ENCODE measurements at places on chromosomes 5 and 9.

GRCh38 chr9:13779106-13779505 is 499.6 kb upstream of the MPDZ start:
- no peak for DNase-seq

DNA sequence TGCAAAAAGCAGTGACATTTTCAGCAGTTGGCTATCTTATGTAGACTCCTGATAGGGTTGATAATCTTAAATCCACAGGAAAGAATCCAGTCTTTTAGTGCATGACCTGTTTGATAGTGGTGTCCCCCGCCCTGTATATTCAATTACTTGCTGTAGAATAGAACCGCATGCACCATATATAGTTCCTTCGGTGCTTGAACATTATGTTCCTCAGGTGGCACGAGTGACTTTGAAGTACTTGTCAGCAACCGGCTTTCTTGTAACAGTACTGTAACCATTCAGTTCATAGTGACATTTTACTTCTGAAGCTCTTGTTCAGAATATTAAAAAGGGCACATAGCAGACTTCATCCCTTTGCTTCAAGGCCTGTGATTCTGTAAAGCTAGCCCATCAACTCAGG is 163.2 kb upstream of the KLF9 start:
- DNase-seq: no peak

DNA sequence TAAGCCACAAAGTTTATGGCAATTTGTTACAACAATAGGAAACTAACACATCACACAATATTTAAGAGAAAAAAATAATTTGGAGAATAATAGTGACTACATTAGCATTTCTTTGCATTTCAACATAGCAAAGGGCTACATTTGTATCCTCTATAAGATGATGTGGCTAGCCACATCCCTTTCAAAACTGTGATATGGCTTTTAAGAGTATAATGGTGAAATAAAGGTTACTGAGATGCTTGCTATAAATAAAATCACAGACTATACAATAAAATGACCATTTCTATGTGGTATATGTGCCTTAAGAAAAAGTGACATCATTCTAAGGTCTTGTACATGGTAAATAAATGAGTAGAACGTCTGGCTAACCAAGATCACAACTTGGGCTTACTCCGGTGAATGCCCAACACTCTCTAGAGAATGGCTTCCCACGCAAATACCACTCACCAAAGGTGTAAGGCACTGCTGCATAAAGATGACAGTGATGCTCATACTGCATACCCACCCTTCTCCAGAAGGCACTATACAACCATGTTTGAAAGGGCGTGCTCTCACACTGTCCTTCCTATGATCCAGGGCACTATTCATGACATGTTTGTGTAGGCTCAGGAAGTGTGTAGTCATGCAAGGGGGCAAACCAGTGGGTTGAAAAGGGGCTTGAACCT is 286.5 kb downstream of the MLLT3 start:
- DNase-seq: no peak

DNA sequence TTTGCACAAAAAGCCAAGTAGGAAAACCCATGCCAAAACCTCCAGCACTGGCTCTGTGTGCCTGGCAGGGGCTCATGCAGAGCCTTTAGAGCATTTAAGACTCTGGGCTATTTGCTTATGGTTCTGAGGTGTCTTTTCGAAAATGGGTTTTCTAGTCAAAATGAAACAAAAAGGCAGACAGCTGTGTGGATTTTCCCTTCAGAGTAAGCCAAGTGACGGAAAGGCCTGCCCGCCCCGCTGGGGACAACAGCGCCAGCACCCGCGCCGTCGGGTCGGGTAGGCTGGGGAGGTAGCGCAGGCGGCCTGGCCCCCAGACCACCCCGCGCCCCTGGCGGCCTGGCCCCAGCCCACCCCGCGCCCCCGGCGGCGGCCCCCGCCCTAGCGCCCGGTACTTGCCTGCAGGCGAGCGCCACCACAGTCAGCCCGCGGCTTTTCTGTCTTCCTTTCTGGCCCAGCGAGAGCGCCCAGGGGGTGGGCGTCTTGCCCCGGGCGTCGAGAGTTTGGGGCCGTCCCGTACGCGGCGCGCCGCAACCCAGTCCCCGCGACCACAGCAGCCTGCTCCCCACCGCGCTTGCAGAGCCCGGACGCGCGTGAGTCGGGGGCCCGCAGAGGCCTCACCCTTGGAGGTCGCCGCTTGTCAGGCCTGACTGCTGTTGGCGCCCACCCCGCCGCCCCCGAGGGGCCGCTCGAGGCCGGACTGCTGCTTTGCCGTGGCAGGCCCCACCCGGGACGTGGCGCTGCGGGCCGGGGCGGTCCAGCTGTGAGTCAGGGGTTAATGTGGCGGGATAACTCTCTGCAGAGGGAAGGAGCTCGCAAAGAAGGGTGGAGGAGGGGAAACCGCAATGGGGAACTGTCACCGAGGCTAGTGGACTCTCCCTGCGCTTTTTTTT is at the start of gene TICAM2:
Gene TICAM2 (minus strand): TSS at position 779 of the 890 bp plus-strand sequence. CDS start 21,223 bp downstream, outside the sequence.
- peak; percentile 75 for DNase-seq

DNA sequence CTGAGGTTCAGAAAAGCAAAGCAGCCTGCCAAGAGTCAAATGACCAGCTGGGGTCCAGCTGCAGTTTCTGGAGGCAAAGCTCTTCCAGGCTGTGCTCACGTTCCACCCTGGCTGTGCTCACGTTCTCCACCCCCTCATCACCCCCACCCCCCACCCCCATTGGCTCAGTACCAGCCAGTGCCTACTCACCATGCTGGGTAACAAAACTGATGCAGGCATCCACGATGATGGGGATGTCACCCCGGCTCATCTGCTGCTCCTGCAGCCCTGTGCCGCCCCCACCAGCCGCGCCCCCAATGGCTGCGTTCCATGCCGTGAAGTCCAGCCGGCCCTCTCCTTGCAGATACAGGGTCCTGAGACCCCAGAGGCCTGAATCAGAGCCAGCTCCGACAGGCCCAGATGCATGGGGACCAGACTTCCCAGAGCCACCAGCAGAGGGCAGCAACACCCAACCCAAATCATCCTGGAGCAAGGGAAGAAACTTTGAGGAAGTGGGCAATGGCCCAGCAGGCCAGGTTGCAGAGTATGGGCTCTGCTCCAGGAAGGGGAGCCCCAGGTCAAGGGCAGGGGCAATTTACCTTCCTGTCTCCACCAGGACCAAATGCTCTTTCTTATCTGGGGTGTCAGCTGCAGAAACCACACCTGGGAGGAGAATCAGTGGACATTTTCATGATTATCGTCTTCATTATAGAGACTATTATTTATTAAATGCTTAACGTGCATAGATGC is 13.7 kb upstream of the FCHSD1 start:
- DNase-seq: peak; percentile 21

DNA sequence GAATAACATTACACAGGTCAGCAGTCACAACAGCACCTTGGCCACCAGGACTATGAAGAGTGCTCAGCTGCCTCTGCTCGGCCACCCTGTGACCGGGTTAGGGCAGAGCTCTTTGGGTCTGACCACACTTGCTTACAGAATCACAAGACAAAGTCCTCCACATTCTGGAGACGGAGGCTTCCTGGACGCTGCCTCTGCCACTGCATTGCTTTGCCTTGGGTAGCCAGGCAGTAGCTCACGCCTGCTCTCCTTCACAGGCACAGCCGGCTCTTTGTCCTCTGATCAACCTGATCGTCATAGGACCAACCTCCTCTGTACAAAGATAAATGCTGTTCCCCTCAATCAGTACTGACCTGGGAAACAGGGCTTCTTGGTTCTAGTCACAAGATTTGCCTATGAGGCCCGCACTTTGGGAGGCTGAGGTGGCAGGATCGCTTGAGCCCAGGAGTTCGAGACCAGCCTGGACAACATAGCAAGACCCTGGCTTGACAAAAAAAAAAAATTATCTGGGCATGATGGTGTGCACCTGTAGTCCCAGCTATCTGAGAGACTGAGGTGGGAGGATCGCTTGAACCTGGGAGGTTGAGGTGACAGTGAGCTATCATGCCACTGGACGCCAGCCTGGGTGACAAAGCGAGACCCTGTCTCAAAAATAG is 128.4 kb upstream of the IER5L start:
- no peak for DNase-seq

- no peak for DNase-seq
Measured at GRCh38 chr5:6395621-6396020, 17.3 kb upstream of the MED10 start.

GRCh38 chr5:61000887-61001286 is 55.9 kb downstream of the NDUFAF2 start:
- DNase-seq: peak; percentile 6

DNA sequence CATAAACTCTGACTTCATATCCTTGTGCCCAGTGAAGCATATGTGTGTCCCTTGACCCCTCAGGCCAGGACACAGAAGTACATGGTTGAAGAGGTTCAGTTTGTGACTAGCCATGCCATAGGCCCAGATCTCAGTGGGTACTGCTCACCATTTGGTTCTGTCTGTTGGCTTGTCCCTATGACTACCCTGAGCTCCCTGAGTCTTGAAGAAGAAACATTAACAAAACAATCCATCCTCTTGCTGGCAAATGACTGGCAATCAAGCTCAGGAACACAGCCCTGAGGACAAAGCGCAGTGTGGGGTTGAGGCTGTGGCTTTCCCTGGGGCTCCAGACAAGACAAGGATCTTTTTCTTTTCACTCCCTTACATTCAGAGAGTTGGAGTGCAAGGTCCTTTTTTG is 46.3 kb downstream of the TNFAIP8 start:
- no peak for DNase-seq

DNA sequence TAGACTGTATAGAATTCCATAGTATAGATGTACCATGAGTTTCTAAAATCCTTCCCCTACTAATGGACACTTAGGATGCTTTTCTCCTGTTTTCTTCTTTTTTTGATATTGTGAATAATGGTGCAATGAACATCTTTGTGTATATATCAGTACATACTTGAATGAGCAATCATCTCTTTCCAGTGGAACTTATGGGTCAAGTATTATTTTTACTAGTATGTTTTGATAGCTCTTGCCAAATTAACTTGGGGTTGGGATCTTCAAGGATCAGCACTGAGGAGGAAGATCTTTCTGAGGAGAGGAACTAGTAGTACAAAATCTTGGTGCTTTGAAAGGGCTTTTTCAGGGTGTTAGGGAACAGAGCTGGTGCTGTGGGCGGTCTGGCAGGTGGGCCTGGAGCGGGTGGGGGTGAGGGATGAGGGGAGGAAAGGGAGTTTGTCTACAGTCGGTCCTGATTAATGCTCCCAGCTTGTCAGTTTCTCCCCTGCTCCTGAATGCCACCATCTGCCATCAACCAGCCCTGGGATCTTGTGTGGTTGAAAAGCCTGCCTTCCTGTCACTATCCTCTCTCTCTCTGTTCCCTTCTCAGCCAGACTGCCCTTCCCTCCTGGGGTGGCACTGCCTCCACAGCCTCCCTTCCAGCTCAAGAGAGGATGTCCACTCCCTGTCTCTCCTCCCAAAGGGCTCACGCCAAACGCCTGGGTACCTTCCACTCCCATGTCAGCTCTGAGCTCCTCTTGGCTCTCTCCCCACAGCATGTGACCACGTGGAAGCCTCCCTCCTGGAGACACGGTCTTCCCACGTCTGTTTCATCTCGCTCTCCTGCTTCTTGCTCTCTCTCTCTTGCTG is 185.9 kb downstream of the DAB2IP start:
- DNase-seq: no peak

- peak; percentile 70 for DNase-seq
Measured at GRCh38 chr9:115456515-115456914, 338.6 kb upstream of the TNC start.

DNA sequence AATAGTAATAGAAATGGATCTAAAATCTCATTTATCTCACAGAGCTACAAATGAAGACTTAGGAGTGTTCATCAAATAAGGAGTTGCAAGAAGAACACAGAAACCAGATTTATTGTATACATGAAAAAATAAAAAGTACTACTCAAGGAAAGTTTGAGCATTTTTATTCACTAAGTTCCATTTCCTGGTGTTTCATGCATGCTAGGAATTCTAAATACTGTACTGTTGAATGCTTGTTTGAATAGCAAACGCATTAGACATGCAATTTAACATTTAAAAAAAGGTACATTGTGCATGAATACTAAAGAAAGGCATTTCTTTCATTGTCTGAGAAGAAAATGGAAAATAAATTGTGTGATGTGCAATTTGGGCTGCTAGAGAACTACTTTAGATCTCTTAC is 52.1 kb downstream of the C6 start:
- peak; percentile 40 for DNase-seq

- peak; percentile 27 for DNase-seq
Measured at GRCh38 chr5:40906351-40906751, 2.9 kb upstream of the C7 start.

Measured in astrocyte (in vitro differentiated cells and primary cell).